ENCODE measurements at places on chromosomes 1 and 21. TPM values are rescaled to one million over a fixed set of nuclear protein-coding genes. Genes with fewer than 3 reads are reported as not detected.

TIMM17A gene
- 60.1 TPM for total RNA-seq

ADAM15 gene
- 88.9 TPM for total RNA-seq

- no peak for DNase-seq
Measured at GRCh38 chr1:157448636-157449035, 103.7 kb downstream of the FCRL5 start.

DNA sequence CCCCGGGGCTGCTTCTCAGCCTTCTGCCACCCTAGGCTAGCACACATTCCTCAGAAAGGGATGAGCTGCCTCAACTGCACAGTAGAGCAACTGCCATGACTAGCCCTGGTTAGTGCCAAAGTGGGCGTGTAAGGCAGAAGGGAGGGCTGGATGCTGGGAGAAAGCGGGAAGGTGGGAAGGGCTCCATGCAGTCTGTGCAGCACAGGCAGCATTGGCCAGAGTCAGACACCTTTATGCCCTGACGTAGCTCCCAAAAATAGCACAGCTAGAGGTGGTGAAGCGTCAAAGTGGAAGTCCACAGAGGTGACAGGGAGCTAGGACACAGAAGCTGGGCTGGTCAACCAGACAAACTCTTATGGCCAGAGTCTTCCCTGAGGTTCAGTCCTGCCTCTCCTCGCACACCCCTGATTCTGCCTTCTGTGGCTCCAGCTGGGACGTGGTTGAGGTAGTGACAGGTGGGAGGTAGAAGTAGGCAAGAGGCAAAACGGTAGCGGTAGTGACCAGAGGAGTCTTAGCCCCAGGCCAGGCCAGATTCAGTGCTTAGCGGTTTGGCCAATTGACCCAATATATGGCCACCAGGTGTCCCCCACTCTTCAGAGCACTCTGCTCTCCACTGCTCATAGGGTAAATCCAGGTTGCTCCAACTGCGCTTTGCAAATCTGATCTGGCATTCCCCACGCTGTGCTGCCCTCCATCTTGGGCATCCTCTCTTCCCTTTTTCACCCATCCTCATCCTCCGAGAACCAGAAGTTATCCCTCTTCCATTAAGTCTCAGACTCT lies 45.6 kb downstream of the DDX20 start:
- no peak for DNase-seq

GRCh38 chr1:244353551-244354091 lies 98.1 kb downstream of the ADSS2 start:
- peak; percentile 53 for DNase-seq

- no peak for DNase-seq
Measured at GRCh38 chr1:32627596-32628162, 22.7 kb downstream of the ZBTB8OS start.

- DNase-seq = no peak
Measured at GRCh38 chr1:50646526-50646925, 223.3 kb upstream of the DMRTA2 start.
